Lung (tissue), 17 donors: ENCODE measurements at places on chromosomes 6 and 20. TPM values are rescaled to one million over a fixed set of nuclear protein-coding genes. Genes with fewer than 3 reads are reported as not detected.
A peak's percentile ranks its signal among the peaks of the same experiment; 100 is the strongest.

The IYD gene
- total RNA-seq, result 1.9 TPM

- no peaks in the 10 kb centered on the region for H3K27me3 ChIP-seq
- H3K27ac ChIP-seq, result no peak overlapping the region
- peaks cover 6% of the 10 kb centered on the region for H3K4me1 ChIP-seq
- DNase-seq, result no peak
- no peak overlapping the region for H3K4me3 ChIP-seq
- no peaks in the 10 kb centered on the region for H3K36me3 ChIP-seq
Measured at GRCh38 chr20:62771396-62772102, 24.7 kb upstream of the MRGBP start.

GRCh38 chr20:7346562-7346961, 579.1 kb downstream of the BMP2 start:
- H3K36me3 ChIP-seq, result no peaks in the 10 kb centered on the region
- H3K27me3 ChIP-seq, result no peaks in the 10 kb centered on the region
- H3K27ac ChIP-seq, result no peak overlapping the region
- no peak for DNase-seq
- H3K4me1 ChIP-seq, result no peaks in the 10 kb centered on the region

DNA sequence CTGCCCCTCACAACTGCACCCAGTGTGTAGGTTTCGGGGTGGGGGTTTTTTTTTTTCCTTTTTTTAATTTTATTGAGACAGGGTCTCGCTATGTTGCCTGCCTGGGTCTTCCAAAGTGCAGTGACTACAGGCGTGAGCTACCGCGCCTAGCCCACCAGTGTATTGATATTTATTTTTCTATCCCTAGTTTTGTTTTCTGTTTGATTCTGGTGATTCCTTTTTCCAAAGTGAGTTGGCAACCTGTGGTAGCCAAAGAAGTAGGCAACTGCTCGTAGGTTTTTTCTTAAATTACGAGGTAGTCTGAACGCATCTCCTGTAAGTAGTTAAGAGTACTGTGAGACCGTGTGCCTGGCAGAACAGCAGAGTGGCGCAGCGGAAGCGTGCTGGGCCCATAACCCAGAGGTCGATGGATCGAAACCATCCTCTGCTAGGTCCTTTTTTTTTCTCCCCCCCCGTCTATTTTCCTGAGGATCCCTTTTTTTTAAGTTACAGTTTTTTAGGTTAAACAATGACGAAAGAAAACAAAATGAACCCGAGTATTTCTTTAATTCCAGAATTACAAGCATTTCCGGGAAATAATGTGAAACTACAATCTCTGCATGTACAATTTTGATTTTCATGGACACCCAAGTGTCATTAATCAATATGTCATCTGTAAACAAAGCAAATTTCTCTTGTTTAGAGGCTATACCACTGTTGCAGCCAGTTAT, 78.7 kb upstream of the BTN3A2 start:
- H3K27me3 ChIP-seq, result no peaks in the 10 kb centered on the region
- H3K4me1 ChIP-seq, result peaks cover 4% of the 10 kb centered on the region
- DNase-seq, result peak; percentile 94
- H3K4me3 ChIP-seq, result peak overlapping the region; percentile 30

DNA sequence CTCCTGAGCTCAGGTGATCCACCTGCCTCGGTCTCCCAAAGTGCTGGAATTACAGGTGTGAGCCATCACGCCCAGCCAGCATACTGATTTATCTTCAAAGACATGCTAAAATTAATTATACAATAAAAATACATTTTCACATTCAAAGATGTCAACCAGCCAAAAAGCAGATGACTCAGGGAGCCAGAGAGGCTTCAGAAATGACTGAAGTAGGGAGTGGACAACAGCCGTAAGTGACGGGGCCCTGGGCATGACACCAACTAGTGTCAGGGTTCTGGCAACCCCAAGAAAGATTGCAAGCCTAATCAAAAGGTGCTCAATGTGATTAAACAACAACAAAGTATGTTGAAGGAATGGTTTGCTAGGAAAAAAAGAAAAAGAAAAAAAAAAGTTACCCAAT, 28.4 kb downstream of the GPLD1 start:
- no peak overlapping the region for H3K27ac ChIP-seq
- no peak for DNase-seq
- no peak overlapping the region for H3K4me3 ChIP-seq
- H3K27me3 ChIP-seq, result no peaks in the 10 kb centered on the region
- H3K36me3 ChIP-seq, result no peaks in the 10 kb centered on the region
